ENCODE measurements at places on chromosomes 7 and 10. TPM values are rescaled to one million over a fixed set of nuclear protein-coding genes. Genes with fewer than 3 reads are reported as not detected.

The MBL2 gene
- total RNA-seq: not detected

The GRK5 gene
- 12.5 TPM for total RNA-seq

The SKAP2 gene
- total RNA-seq: 21.7 TPM

The PRKAR2B gene
- total RNA-seq: 1.8 TPM

All from subcutaneous preadipocyte (primary cell).